ENCODE measurements at places on chromosomes 2 and 18.

- DNase-seq = no peak
Observed at GRCh38 chr2:45898819-45899218, 247.3 kb downstream of the PRKCE start.

DNA sequence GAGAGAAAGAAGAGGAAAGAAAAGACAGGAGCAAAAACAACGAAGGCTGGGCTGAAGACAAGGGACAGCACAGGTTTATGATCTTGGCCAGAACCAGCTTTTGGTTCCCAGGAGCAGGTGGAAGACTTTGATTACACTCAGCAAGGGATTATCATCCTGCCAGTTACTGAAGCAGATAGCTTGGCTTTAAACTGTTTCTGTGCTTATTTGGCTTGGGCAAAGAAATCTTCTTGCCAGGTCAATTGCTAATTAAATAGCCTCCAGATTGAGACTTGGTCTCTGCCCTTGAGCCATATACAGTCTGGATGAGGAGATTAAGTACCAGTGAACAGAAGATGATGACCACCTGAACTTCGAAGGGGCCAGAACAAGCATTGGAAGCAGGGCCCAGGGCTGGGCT is 22.3 kb upstream of the GRP start:
- DNase-seq = no peak

GRCh38 chr2:197184959-197185586 is 125.5 kb downstream of the ANKRD44 start:
- DNase-seq = no peak

- no peak for DNase-seq
Observed at GRCh38 chr2:103792042-103792441, 1030.2 kb downstream of the TMEM182 start.

DNA sequence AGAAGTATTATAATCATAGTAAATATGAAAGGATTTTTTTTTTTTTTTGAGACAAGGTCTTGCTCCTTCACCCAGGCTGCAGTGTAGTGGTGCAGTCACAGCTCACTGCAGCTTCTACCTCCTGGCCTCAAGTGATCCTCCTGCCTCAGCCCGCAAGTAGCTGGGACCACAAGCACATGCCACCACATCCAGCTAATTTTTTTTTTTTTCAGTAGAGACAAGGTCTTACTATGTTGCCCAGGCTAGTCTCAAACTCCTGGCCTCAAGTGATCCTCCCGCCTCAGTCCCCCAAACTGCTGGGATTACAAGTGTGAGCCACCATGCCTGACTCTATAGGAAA is 301.6 kb upstream of the STON1 start:
- DNase-seq = no peak

- DNase-seq = no peak
Observed at GRCh38 chr2:38898256-38898655, 8.6 kb downstream of the ARHGEF33 start.

- DNase-seq = no peak
Observed at GRCh38 chr2:239845968-239846367, 179.2 kb downstream of the NDUFA10 start.

- DNase-seq = no peak
Observed at GRCh38 chr18:65359479-65359878, 391.3 kb upstream of the CDH7 start.

GRCh38 chr18:71976744-71977143 is 567.4 kb downstream of the CBLN2 start:
- DNase-seq = no peak

GRCh38 chr2:33210626-33211025 is 263.9 kb downstream of the LTBP1 start:
- no peak for DNase-seq

GRCh38 chr2:110777531-110778311 is 45.3 kb downstream of the ACOXL start:
- no peak for DNase-seq

DNA sequence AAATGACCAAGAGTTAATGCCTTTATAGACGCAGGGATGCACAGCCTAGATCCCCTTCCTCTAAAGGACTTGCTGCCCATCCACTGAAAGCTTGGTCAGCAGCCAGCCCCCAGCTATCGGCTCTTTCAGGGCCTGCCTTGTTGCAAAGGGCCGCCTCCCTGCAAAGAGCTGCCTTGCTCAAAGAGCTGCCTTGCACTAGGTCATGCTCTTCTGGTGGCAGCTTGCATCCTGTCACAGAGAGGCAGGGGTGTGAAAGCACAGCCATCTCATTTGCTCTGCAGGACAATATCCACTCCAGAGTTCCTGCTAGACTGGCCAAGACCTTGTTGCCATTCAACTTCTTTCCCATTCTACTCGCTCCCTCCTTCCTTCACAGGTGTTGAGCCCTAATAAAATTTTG is 137.1 kb downstream of the MCFD2 start:
- no peak for DNase-seq

DNA sequence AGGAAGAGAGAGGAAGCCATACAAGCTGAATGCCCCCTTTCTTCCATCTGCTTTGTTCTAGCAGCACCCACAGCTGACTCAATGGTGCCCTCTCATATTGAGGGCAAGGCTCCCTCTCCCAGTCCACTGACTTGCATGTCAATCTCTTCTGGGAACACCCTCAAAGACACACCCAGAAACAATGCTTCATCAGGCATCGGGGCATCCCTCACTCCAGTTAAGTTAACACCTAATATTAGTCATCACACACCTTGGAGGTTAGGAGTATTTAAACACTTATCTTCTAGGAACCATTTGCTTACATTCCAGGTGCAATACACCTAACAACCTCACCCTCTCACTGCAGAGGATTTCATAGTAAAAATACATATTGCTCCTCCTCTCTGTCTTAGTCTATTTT is 993.5 kb upstream of the DDX18 start:
- DNase-seq = no peak

DNA sequence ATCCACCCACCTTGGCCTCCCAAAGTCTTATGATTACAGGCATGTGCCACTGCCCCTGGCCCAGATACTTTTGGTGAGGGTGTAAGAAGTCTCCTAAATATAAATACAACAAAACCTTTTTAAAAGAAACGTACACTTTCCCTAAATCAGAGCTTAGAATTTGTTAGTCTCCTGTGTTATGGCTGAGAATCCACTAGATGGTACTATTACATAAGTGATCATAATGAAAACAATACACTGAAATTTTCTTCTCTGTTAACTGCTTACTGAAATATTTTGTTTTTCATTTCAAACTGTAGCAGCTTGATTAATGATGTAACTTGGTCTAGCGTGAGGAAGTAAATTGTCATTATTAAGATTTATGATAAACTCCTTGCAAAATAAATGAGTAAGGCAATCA is 74.8 kb upstream of the FAM98A start:
- no peak for DNase-seq

DNA sequence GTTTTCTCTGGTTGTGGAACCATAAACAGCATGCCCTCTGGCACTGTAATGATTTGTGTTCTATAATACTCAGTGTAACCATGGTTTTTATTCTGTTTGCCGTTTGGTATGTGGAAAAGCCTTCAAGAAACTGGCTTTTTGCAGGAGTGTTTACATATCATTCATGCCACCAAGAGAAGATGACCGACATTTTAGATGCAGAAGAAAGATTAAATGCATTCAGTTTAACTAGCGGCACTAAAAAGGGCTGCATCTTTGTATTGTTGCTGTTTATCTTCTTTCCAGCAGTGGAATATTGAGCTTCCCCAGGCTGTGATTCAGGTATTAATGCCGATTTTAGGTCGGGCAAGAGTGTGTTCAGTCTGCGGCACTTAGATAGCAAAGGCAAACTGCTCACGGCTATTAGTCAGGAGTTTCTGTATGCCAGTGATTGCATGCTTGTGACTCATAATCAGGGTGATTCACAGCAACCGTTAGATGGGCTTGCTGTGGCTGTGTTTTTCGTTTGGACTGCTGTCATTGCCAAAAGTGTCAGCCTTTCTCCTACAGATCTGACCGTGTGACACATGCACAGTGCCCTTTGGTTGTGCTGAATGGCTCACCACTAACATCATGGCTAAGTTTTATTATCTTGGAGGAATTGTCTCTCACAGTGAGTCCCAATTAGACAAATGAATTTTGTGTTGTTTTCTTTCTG is 479.7 kb downstream of the PARD3B start:
- DNase-seq = no peak

DNA sequence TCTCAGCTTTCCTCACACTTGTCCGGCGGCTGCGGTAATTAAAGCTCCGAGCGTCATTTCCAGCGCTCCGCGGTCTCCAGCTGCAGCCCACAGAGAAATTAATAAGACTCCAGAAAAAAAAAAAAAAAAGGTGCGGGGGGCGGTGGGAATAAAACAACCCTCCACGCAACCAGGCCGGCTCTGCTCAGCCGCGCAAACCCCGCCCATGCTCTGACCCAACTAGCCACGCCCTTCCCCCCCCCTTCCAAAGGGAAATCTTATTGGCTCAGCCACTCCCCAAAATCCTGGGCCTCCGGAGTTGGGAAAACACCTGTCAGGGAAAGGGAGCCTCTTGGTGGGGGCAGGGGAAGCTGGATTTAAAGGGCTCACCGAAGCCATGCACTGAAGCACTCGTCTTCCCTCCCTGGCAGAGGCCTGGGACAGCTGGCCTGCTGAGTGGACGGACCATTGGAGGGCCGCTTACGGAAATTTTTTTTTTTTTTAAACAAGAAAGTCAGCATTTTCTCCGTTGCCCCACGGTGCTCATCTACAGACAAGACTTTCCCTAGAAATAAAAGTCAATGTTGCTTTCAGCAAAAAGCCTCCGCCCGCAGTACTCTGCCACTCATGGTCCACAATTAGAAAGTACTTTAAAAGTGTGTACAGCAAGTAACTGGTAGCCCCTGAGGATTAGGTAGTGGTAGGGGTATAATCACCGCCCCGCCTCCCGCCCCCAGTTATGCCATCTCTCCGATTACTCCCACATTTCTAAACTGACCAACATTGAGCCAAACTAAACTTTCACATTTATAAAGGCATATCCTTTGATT is 674 bp upstream of the ERBB4 start:
- no peak for DNase-seq

DNA sequence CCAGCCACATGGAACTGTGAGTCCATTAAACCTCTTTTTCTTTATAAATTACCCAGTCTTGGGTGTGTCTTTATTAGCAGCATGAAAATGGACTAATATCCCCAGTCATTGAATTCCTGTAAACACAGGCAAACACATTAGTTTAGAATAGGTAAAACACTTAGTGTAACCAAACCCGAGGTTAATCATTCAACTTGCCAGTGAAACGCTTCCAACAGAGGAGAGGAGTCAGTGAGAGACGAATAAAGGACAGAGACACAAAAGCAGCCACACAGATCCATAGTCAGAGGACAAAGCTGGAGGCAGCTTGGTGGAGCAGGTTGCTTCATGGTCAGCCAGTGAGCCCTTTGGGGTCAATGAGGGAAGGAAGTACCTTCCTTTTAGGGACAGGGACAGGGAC is 348.1 kb downstream of the TGIF1 start:
- no peak for DNase-seq

DNA sequence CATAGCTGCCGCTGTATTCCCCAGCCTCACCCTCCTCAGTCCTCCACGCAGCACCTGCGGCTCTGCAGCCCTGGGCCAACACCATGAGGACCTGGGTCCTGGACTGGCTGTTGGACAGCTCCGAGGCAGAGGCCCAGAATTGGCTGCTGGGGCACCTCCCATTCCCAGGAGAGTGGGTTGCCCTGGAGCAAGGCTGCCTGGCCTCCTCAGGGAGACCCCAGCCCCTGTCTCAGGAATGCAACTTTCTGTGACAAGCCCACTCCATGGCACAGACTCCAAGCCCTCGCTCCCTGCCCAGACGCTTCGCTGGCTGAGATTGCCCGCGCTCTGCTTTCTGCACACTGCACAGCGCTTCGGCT is 33.0 kb downstream of the CYP26B1 start:
- no peak for DNase-seq

GRCh38 chr2:85951351-85952067 is 62.7 kb upstream of the ST3GAL5 start:
- no peak for DNase-seq

DNA sequence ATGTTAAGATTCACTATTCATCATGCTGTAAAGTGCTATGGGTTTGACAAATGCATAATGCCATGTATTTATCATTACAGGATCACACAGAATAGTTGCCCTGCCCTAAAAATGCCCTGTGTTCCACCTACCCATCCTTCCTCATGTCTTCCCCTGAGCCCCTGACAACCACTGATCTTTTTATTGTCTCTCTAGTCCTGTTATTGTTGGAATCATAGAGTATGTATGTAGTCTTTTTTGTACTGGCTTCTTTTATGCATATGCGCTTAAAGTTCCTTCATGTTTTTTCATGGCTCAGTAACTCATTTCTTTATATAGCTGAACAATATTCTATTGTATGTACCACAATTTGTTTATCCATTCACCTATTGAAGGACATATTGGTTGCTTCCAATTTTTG is 20.3 kb downstream of the CCDC150 start:
- no peak for DNase-seq

DNA sequence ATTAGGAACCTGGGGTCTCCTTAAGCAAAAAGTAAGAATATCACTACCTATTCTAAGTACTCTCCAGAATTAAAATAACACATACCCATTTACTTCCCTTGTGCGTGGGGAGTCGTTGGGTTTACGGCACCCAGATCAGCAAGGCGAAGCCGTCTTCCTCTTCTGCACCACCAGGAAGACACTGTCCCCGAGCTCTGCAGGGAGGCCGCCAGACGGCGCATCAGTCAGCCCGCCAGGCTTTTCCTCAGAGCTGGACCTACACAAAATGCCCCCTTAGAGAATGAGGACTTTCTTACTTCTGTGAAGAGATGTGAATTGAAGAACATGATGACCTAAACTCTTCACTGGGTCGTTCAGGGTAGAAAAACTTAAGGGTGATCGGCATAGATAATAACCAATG is 526.5 kb downstream of the GALR1 start:
- no peak for DNase-seq

DNA sequence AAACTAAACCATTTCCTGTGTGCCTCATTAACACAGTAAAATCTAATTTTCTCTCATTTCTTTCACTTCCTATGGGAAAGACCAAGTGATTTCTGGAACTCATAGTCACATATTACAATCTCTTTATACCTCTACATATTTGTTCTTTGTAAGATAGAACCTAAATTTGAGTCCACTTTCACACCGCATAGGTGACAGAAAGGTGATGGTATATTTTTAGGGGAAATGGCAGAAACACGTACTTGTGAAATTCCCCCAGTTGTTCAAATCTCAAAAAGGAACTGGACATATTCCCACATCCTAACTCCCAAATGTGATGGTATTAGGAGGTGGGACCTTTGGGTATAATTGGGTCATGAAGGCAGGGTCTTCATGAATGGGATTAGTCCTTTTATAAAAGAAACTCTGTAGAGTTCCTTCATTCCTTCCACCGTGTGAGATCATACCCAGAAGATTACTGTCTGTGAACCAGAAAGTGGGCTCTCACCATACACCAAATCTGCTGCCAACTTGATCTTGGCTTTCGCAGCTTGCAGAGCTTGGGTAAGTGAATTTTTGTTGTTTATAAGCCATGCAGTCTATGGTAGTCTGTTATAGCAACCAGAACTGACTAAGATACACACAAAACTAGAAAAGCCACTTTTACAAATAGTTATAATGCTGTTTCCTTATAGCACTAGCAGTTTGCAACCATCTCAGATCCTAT is 542.1 kb downstream of the DSC3 start:
- no peak for DNase-seq

DNA sequence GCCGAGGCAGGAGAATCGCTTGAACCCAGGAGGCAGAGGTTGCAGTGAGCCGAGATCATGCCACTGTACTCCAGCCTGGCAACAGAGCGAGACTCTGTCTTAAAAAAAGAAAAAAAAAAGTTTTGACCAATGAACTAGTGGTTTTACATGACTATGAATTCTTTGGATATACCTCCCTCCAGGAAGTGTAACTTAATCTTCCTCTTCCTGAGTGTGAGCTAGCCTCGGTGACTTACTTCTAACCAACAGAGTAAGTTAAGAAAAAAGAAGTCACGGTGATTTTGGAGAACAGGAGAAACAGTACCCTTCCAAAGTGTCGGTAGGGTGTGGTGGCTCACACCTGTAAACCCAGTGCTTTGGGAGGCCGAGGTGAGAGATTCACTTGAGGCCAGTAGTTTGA is 7.1 kb downstream of the TIA1 start:
- DNase-seq = no peak
